ENCODE measurements at places on chromosomes 5 and 9.

DNA sequence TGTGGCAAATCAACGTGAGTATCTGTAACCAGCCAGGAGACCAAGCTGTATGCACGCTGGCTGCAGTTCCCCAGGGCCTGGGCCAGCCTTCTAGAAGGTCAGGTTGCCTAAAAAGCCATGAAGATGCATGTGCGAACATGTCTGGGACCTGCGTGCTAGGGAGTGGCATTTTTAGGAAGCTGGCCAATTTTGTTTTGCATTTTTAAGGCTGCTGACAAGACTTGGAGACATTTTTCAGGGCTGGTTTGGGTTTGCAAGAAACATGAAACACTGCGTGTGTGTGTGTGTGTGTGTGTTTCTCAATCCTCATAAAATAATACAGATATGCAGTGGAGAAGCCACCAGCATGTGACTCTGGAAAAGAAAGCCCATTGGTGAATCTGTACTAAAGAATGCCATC lies 5.1 kb downstream of the TGFBI start:
- DNase-seq = no peak

DNA sequence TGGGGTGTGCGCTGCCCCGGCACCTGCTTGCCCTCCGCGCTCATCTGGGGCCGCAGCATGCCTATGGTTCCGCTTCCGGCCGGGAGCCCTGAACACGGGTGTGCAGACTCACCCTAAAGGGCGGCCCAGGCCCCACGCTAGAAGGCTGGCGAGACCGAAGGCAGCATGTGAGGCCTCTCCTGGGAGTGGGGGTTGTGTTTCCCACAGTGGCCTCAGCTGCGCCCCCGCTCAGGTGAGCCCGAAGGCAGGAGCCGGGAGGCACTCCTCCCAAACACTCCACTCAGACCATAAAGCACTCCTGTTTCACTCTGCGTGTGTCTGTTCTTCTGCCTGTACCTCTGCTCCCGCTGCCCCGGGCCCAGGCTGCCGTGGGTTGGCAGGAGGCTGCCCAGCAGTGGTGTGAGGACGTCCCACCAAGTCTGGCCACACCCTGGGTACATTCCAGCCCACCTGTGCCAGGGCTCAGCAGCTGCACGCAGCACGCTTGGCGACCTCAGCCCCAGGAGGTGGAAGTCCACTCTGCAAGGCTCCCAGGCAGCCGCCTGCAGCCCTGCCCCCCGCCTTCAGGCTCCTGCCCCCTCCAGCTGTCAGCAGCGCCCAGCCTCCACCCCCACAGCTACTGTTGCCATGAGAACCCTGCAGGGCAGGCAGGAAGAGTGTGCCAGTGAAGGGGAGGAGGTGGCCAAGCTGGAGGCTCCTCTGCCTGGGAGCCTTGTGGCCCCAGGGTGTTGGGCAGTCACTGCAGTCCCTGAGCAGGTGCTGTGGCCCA lies 1.2 kb upstream of the AJM1 start:
- peak; percentile 55 for DNase-seq

- no peak for DNase-seq
Observed at GRCh38 chr9:69617006-69617405, 55.2 kb downstream of the APBA1 start.

- DNase-seq = no peak
Observed at GRCh38 chr9:112193572-112194288, 18.6 kb upstream of the SUSD1 start.

DNA sequence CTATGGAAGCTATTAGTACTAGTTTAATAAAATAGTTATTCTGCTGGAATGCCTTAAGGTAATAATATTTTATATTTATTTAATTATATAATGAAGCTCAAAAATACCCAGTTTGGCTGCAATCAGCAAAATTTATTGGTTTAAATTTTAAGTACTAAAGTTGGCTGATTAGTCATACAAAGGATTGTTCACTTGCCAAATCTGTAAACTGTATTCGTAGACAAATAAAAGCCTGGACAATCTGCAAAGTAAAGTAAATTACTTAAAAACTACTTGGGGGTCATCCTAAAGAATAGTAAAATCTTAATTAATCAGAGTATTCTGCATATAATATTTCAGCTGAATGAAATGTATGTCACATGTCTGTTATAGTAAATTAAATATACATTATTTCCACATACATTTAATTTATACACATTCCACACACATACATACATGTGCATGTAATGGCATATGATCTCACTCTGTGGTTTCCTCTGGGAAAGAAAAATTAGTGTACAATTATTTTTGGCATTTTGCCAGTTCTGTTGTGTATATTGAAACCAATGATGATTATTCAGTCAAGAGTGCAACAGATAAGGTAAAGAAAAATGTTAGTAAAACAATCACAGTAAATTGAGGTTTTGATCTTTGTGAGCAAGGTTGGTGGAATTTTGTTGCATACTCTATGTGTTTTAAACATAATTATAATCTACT lies 455.9 kb downstream of the CDH9 start:
- DNase-seq = no peak

GRCh38 chr5:1474866-1475543 lies 29.8 kb upstream of the SLC6A3 start:
- no peak for DNase-seq
